ENCODE measurements at places on chromosomes 7 and 10.

- no peak for DNase-seq
These were observed 67.1 kb downstream of the PIP4K2A start for GRCh38 chr10:22647244-22647643.

DNA sequence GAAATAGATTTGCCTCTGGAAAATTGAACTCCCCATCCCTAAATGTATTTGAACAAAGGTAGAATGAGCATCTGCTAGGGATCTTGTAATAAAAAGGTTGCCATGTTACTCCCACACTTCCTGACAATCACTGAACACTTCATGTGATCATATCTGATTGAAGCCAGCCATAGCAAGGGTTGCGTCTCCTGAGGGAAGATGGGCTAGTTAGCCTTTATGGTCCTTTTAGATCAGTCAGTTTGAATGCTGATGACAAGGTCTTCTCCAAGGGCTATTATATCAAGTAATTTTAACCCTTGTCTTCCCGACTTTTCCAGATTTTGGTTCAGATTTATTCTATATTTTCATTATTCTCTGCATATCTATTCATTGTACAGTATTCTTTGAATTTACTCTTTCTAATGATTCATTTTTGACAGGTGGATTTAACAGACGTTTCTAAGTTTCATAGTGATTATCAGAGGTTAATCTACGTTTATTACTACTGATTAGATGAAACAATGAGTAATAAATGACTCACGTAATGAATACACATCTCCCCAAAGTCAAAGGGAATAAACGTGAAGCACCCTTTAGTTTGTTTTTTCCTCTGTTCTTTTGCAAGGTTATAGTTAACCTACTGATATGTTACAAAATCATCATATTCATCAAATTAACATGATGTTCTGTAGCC, 28.1 kb downstream of the CSGALNACT2 start:
- no peak for DNase-seq

GRCh38 chr10:111030042-111030750, 46.6 kb upstream of the ADRA2A start:
- DNase-seq = no peak

GRCh38 chr7:108415821-108416536, 40.3 kb downstream of the NRCAM start:
- no peak for DNase-seq

- no peak for DNase-seq
These were observed 72.0 kb downstream of the KAT6B start for GRCh38 chr10:74898201-74898976.

GRCh38 chr7:52254396-52255010, 780.9 kb upstream of the POM121L12 start:
- DNase-seq = no peak
